NCI-H1694 treated with DMSO at 0.1 percent for 48 hours (cell line): ENCODE measurements at places on chromosomes 6 and 20.

DNA sequence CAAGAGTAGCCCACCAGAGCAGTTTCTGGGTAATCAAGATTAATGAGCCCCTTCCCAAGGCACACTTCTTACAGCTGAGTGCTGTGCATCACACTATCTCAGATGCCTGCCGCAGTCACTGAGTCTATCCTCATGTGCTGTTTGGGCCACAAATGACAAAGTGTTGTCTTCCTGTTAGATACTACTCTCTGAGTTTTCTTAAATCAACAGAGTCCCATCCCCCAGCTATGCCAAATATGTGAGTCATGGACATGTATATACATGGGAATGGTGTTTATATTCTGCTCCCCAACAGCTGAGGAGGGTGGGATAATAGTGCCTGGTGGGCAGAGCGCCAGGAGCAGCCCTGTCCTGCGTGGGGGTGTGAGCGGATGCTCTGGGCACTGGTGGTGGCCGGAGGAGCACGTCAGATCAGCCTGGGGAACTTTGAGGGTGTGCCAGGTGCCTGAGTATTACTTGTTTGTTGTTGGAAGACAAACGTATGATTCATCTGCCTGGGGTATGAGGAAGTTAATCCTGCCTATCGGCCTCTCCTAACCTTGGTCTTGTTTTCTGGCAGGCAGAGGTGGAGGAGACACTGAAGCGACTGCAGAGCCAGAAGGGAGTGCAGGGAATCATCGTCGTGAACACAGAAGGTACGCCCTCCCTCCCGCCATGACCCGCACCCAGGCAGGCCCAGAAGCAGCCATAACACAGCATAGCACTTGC is 9.6 kb downstream of the DYNLRB1 start:
- DNase-seq, result no peak

DNA sequence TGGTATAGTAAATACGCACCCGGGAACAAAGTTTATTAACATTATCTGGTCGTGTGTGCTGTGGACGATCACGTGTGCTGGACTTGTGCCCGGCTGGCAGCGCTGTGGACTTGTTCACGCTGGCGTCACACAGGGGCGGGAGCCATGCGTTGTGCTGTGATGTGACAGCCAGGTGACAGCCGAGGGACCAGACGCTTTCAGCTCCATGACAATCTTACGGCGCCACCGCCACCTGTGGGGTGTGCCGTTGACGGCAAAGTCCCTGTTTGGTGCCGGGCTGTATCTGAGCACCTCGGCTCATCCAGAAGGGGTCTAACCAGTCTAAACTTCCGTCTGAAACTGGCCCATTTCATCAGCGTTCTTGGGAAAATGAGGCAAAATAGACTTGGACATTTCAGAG is 25.2 kb downstream of the DLL1 start:
- no peak for DNase-seq

DNA sequence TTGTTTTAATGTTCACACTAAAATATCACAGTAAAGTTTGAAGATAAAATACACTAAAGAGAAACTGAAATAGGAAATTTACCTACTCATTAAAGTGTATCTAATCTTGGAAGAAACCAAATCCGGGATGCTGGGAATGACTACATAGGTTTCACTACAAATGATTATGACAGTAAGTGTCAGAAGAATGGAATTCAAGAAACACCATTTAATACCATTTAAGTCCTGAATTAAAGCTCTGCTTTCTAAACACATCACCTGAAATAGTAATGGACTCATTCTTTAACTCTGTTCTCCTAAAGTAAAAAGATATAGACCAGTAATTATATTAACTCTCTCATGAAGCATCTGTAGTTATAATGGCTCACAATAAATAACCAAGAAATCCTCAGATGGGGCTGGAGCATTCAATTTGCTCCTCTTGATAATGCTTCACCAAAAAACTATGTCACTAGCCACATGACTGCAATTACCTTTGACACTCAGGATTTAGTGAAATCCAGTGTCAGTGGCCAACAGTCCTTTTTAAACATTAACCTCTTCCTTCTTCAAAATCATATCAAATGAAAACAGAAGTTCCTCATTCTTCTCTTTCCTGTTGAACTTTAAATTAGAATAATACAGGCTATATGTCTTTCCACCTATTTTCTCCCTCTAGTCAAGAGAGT is 41.4 kb downstream of the MAP7 start:
- DNase-seq, result no peak

GRCh38 chr6:132746048-132746447 is 11.7 kb downstream of the VNN2 start:
- no peak for DNase-seq

DNA sequence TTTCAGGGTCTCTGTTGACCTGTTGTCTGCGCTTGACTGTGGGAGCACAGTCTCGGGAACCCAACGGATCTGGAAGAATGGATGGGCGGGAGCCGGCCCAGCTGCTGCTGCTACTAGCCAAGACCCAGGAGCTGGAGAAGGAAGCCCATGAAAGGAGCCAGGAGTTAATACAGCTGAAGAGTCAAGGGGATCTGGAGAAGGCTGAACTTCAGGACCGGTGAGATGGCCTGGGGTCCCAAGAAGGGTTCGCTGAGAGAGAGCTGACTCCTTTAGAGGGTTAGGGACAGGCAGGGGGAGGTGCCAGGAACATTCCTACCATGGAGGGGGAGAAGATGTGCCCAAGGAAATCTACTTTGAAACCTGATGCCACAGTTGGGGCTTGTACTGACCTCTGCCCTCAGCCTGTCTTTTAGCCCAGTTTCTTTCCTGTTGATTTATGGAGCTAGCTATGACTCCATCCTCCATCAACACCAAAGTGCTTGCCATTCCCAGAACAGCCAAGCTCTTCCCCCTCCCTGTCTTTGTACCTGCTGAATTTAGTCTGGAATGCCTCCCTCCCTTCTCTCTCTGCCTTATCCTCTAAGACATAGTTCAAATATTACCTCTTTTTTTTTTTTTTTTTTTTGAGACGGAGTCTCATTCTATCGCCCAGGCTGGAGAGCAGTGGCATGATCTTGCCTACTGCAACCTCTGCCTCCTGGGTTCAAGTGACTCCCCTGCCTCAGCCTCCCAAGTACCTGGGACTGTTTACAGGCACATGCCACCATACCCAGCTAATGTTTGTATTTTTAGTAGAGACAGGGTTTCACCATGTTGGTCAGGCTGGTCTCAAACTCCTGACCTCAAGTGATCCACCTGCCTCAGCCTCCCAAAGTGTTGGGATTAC is 12.2 kb downstream of the CEP250 start:
- no peak for DNase-seq

- no peak for DNase-seq
Observed at GRCh38 chr6:150967381-150967780, 101.9 kb downstream of the MTHFD1L start.

DNA sequence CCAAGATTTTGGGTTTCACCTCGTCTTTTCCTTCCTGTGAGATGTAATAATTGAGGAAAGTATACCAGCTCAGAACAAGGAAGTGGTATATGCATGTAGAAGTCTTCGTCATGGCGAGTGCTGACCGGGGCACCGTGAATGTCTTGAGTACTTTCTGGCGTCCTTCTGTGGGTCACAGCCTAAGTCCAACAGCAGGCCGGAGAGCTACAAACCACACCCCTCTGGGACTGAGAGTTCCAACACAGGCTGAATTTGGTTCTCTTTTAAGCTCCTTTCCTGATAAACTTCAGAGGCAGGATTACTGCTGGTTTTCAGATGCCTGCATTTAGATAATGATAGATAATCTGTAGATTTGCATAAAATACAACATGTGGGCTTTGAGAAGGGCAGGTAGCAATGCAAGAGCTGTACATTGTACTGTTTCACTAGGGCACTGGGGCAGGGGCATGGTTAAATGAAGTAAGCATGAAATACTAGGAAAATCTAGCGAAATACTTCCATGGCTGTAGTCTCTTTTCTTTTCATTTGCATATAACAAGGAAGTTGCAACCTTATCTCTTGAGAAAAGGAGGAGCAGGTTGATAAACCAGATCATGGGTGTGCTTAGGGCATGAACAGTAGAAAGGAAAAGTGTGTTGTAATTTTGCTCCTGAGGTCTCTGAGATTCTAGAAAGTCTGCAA is at the start of gene ADTRP:
Gene ADTRP (minus strand): TSS at position 156 of the 681 bp plus-strand sequence. CDS start 44 bp downstream, at position 112.
- no peak for DNase-seq

GRCh38 chr20:1396264-1396663 is 3.4 kb upstream of the FKBP1A start:
- no peak for DNase-seq

DNA sequence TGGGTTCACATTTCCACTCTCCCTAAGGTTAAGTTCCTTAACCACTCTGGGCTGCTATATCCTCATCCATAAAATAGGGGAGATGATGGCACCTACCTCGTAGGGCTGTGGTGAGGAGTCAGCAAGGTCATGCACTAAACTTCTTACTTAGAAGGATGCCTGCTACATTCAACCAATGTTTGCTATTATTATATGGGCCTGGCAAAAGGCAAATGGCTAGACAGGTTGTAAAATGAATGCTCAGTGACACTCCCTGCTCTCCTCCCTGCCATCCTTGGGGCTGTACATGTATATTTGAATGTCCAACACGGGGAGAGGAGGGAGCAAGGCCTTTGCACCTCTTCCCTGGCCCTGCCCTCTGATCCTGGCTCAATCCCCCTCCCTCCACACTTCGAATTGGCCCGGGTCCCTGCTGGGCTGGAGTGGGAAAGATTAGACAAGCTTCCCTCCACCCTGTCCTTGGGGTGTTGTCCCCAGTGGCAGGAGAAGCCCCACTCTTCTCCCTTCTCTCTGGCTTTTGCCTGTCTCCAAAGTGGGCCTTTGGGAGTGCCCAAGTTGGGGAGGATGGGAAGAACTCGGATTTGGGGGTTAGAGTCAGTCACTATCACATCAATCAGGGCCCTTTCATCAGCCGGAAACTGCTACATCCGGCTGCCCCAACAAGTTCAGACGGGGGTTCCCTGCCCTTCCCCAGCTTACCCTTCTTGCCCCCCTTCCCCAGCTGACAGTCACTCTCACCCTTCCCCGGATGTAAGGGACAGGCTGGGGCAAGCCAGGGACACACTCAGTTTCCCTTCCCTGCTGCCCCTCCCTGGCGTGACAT is 36.3 kb upstream of the VEGFA start:
- DNase-seq, result no peak

- DNase-seq, result no peak
Observed at GRCh38 chr6:104936766-104937535, 20.0 kb upstream of the LIN28B start.

- no peak for DNase-seq
Observed at GRCh38 chr6:135195522-135195921, 14.4 kb downstream of the MYB start.

DNA sequence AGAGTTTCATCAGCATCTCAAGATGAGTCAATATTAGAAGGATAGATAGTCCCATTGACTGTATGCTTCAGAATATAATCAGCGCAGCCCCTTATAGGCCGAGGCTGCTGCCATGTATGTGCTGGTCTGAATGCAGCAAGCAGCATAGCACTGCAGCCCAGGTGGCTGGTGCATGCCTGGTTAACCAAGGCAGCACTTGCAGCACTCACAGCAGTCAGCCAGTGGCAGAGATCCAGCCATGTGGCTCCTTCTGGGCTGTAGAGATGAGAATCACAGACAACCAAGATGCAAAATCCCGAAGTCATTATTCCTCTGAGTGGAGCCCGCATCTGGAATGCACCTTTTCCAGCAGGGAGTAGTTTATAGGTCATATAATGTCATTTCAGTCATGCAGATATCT is 251.9 kb downstream of the UST start:
- no peak for DNase-seq

- no peak for DNase-seq
Observed at GRCh38 chr6:154249499-154250298, 106.9 kb downstream of the IPCEF1 start.

DNA sequence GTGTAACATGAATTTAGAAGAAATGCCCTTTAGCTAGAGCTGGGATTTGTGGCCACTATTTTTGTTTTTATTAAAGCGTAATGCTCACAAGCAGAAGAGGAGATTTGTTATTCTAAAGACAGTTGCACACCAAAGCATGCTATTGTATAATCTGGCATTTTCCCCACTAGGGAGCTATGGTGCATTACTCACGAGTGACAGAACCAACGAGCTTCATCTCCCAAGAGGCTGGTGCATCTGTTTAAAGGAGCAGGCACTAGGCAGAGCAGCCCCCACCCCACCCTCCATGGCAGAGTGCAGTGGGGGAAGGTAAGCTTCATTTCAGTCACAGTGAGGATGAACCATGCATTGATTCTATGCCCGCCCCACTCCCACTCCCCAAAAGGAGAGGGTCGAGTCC is 287.3 kb upstream of the TSHZ2 start:
- peak; percentile 3 for DNase-seq

- no peak for DNase-seq
Observed at GRCh38 chr6:128511506-128511905, 8.9 kb downstream of the PTPRK start.

DNA sequence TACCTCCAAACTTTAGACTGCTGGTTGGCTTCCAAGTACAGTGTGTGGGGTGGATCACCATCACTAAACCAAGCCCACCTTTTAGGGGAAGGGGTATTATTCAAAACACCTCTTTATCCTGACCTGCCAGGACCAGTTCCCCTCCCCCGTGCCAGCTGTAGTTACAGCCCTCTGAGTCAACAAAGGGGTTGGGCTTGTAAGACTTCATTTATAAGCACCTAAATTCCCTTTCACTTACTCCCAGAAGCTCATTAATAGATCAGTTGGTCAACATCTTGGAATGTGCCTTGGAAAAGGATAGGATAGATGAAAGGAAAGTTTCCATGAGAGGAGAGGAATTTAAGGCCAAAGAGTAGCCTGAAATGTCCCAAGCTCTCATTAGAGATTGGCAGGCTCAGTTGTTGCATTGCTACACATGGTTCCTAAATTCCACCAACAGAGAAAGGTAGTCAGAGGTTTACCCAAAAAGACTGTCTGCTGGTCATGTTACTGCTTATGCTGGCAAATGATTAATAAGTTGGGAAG is 59.2 kb downstream of the TNFAIP3 start:
- no peak for DNase-seq

DNA sequence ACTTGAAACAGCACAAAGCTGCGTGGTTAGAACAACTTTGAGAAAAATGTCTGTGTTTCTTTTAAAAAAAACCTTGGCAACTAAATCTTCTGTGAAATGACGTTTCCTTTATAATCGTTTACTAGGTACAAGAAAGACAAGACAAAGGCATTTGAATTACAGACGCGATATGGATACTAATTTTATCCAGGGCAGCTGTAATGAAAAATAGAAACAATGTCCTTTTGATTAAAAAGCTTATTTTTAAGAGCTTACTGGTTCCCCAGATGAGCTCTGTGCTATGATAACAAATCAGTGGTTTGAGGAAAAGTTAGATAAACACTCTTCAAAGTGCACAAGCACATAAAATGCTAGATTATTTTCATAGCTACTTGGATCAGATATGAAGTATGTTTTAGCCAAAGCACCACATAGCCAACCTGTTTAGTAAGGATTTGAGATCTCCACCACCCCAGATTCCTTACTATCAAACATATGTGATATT is 1.6 kb upstream of the SYNCRIP start:
- DNase-seq, result no peak

GRCh38 chr6:33886673-33887144 is 82.9 kb upstream of the MLN start:
- DNase-seq, result no peak

- peak; percentile 81 for DNase-seq
Observed at GRCh38 chr6:137471986-137472385, 22.2 kb downstream of the OLIG3 start.

- no peak for DNase-seq
Observed at GRCh38 chr6:3285732-3286131, 27.0 kb downstream of the PSMG4 start.

GRCh38 chr6:18473755-18474154 is 86.6 kb downstream of the RNF144B start:
- no peak for DNase-seq

- no peak for DNase-seq
Observed at GRCh38 chr6:142444881-142445301, 143.1 kb downstream of the ADGRG6 start.

- DNase-seq, result no peak
Observed at GRCh38 chr6:160034036-160034930, 65.4 kb downstream of the IGF2R start.
